ENCODE measurements at places on chromosomes 16 and 17.

DNA sequence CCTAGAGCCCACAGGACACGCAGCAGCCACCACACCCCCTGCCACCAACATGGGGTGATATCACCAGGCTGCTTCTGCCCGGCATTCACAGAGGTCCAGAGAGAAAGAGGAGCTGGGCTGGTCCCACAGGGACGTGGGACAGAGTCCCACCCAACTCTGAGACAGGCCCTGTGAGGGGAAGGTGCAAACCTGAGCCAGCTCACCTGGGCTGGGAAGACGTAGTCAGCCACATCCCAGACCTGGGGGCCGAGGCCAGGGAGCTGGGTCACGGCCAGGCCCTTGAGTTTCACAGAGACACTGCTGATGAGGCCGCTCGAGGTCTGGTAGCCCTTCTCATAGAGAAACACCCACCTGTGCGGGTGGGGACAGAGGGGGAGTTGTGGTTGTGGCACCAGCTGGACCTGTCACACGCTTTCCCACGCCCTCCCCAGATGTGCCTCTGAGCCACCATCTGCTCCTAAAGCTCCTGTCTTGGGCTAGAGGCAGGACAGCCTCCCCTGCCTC lies 11.2 kb downstream of the P2RX1 start:
- no peak for DNase-seq

DNA sequence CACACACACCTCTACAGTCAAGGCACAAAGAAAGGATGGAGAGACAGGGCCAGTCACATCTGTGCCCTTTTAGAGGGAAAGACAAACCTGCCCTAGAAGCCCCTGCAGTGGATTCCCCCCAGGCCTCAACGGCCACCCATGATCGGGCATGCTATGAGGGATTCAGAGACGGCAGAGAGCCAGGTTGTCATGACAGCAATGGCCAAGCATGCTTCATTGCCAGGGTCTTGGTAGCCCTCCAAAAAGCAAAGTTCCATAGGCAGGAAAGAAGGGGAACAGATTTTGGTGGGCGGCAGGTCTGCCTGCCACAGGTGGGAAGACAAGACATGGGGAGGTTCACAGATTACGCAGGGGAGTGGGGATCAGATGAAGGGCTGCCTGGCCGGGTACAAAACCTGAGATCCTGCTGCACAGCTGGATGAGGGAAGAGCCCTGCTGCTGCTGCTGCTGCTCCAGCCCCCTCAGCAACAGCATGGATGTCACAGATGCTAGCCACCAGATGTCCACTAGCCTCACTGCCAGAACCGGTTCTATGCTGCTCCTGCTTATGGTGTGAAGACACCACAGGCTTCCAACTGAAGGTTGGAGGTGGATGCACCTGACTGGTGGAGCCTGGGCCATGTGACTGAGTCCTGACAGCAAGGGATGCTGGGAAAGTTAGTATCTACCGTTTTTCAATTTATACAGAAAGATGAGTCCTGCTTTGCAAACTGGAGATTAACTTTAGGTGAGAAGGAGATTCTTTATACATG lies 17.8 kb downstream of the ACTG1 start:
- no peak for DNase-seq

- DNase-seq = no peak
These were observed at the start of gene ITGAE for GRCh38 chr17:3800362-3801271. Gene ITGAE (minus strand): TSS chr17:3801188. CDS start chr17:3801144, 44 bp downstream.

- no peak for DNase-seq
These were observed 93.7 kb downstream of the TBC1D16 start for GRCh38 chr17:79942011-79942405.

DNA sequence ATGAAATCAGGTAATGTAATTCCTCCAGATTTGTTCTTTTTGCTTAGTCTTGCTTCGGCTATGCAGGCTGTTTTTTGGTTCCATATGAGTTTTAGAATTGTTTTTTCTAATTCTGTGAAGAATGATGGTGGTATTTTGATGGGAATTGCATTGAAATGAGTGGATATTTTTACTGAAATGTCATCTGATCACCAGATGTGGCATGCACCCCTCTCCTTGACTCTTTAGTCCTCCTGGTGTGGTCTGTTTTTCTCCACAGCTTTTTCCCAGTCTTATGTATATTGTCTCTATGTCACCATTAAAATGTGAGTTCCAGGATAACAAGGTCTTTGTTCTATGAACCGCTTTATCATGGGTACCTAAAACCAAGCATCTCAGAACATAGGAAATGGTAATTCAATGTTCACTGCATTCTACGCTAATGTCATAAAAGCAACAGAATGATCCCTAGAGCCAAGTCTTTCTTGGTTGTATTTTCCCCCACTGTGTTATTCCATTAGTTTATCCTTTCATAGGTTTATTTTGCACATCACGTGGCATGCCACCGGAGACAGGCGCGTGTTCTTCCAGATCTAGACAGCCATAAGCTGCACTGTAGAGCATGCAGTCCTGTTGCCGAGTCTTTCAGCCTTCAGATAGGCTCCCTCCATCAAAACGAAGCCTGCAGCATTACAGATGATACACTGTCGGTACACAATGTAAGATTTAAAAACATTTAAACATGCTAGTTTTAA lies 172.5 kb downstream of the RPTOR start:
- peak; percentile 64 for DNase-seq

DNA sequence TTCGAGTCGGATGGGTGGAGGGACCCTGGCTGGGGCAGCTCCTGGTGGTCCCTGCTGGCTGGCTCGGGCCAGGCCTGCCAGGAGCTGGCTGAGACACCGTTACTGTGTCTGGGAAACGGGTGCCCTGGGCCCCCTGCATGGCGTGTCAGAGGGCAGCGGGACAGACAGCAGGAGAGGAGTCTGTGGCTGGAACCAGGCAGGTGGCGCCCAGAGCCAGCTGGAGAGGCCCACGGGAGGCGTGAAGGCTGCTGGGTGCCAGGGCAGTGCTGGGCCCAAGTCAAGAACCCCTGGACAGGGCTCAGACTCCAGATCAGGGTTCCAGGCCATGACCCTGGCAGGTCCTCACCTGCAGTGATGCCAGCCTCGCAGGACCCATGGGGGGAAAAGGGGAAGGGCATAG lies 16.6 kb downstream of the SOX8 start:
- no peak for DNase-seq

GRCh38 chr16:69620573-69620972 lies 54.8 kb downstream of the NFAT5 start:
- DNase-seq = no peak

DNA sequence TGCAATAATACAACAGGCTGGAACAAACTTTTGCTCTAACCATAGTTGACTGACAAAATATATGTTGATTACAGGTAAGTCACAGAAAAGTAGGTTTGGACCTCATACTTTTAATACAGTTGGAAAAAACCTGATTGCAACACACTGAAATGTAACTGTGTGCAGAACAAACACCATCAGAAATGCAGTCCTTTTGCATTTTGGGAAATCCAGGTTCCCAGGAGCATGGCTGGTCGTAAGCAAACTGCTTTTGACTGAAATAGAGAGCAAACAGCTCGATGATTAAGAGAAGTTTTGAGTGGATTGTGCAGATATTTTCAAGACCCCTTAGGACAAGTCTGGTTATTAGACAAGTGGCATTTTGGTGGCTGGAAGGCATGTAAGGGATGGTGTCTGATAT lies 8.0 kb downstream of the IGF2BP1 start:
- DNase-seq = no peak

All from fibroblast of skin of right quadriceps (primary cell).